ENCODE measurements at places on chromosomes 12 and 14.
A peak's percentile ranks its signal among the peaks of the same experiment; 100 is the strongest.

GRCh38 chr12:62332598-62332997 is 72.4 kb downstream of the USP15 start:
- DNase-seq = no peak

GRCh38 chr12:38385486-38385885 is 68.9 kb downstream of the ALG10B start:
- no peak for DNase-seq

GRCh38 chr14:23883684-23884540 is 69.7 kb upstream of the DHRS4 start:
- DNase-seq = no peak

DNA sequence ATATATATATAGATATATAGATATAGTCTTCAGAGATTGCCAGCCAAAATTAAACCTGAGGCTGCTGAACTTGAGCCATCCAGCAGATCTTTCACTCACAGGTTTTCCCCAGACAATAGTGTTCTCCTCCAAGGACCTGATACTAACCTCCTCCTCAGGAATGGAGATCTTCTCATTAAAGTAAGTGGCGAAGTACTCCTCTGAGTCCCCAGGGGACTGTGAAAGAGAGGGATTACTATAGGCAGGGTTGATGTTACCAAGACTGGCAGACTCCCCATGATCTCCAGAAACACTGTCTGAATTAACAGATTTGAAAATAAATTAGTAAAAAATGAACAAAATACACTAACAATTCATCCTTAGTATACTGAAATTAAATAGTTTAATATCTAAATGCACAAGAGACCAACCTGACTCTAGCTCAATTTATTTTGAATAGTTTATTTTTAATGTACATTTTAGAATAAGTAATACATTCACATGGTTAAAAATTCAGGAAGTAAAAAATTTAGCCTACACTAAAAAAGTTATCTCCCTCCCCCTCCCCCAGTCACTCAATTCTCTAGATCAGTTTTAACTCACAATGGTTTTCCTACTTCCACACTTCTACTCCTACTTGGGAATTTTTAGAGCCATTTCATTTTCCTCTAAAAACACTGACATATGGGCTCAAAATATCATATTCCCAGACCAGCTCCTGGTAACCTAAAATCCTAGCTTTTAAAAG is 17.7 kb downstream of the SLC11A2 start:
- no peak for DNase-seq

- no peak for DNase-seq
Measured at GRCh38 chr12:44509471-44509870, 366.6 kb downstream of the NELL2 start.

- no peak for DNase-seq
Measured at GRCh38 chr14:78164226-78164853, 5.8 kb upstream of the NRXN3 start.

- DNase-seq = no peak
Measured at GRCh38 chr12:19437996-19438395, 1.3 kb upstream of the AEBP2 start.

GRCh38 chr12:14834509-14834908 is 8.8 kb downstream of the ART4 start:
- no peak for DNase-seq

DNA sequence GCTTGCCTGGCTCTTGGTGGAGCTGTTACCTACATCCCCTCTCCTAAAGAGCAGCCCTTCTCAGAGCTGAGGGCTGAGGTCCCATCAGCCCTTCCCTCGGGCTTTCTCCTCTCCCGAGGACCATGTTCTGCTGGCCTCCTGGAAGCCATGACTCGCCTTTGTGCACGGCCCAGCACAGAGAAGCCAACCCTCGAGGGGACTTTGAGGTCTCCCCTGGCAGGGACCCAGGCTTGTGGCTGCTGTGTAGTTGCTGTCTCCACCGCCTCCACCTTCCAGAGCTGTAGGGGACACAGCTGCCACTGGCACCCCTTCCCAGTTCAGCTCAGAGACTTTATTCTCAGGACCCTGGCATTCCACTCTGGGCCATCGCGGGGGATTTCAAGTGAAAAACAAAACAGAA is 22.9 kb upstream of the CCND2 start:
- no peak for DNase-seq

DNA sequence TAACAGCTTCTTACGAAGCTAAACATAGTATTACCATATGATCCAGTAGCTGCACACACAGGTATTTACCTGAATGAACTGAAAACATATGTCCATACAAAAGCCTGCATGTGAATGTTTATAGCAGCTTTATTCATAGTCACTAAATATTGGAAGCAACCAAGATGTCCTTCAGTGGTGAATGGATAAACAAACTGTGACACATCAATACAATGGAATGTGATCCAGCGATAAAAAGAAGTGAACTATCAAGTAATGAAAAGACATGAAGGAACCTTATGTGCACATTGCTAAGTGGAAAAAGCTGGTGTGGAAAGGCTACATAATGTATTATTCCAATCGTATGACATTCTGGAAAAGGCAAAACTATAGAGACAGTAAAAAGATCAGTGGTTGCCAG is 38.1 kb upstream of the JDP2 start:
- no peak for DNase-seq

DNA sequence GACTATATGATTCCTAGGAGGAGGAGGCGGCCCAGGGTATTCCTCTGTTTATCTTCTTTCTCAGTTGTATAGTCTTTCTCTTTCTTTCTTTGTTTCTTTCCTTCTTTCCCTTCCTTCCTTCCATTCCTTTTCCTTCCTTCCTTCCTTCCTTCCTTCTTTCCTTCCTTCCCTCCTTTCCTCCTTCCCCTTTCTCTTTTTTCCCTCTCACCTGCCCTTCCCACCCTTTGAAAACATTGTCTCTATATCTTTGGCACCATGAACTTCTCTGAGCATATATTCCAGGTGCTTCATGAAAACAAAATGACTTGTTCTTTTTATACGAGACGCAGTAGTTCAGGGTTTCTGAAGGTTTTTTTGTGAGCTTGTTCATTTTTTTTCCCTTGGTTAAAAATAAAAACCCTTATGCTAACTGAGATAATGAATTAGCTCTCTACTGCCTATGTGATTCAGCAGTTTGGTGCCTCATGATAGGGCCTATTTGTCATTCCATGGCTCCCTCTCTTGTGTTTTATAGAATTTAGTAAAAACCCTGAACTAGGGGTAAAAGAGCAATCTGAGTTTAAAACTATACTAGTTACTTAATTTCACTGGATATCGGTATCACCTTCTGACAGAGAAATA is 3.2 kb upstream of the TESPA1 start:
- DNase-seq = no peak

DNA sequence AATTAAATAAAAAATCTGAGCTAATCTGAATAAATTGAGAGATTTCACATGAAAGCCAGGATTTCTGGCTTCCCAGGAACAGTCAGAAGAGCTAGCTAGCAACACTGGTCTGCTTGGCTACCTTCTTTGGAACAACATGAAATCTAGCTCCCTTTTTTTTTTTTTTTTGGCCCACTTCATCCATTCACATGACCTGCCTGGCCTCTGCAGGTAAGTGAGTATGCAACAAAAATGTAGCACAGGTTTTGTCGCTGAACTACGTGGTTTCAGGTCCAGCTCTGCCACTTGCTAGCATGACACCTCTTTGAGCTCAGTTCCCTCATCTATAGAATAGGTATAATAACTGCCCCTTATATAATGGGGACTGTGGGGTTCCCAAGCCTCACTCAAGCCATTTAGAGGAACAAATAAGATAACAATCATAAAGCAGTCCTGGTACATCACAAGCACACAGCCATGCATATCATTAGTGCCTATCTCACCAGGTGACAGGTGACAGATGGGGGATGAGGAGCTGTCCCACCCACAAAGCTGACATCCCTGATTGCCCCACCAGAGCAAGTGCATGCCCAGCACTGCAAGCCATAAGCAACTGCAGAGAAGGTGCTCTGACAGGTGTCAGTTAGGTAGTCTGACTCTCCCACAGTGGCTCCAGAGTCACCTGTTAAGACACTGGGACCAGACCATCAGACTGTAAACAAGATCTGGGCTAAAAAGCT is 25.6 kb downstream of the PXN start:
- no peak for DNase-seq

- no peak for DNase-seq
Measured at GRCh38 chr14:74368026-74368425, 19.8 kb downstream of the VRTN start.

DNA sequence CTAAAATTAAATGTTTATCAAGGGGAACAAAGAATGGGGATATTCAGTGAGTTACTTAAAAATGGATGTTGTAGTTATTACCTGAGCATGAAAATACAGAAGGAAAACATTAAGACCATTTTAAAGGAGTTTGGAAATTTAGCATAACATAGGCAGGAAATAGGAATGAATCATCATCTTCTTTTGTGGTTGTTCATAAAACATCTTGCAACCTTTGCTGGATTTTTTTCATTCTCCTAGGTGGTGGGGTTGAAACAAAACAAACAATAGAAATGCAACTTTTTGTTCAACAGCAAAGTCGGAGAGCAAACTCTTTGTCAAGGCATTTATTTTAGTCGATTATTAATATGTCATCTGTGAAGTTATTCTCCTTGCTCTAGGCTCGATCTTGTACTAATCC is 275.1 kb downstream of the IPO8 start:
- no peak for DNase-seq

DNA sequence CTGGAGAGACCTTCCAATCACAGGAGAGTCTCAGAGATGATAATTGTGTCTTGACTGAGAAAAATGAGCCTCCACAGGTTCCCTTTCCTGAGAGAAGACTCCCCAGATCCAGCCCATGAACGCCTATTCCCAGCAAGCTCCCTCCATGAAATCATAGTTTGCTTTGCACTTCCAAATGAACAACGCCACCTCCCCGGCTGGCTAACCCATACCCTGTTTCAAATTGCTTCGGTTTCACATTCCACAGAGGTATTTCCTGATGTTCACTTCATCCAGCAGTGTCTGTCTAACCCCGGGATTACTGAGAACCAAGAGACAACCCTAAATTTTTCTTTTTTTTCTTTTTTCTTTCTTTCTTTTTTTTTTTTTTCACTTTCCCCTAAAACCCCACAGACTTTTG is 124.1 kb upstream of the RFLNA start:
- no peak for DNase-seq

GRCh38 chr14:36773558-36773957 is 111.9 kb downstream of the PAX9 start:
- no peak for DNase-seq

- DNase-seq = no peak
Measured at GRCh38 chr12:19485240-19485639, 45.9 kb downstream of the AEBP2 start.

GRCh38 chr14:100304825-100305323 is 1.4 kb downstream of the SLC25A29 start:
- no peak for DNase-seq

- DNase-seq = peak; percentile 74
Measured at GRCh38 chr12:89245090-89245489, 107.2 kb downstream of the DUSP6 start.

- no peak for DNase-seq
Measured at GRCh38 chr12:39176356-39176755, 266.6 kb downstream of the KIF21A start.

- no peak for DNase-seq
Measured at GRCh38 chr14:67464377-67464776, 24.1 kb downstream of the TMEM229B start.

DNA sequence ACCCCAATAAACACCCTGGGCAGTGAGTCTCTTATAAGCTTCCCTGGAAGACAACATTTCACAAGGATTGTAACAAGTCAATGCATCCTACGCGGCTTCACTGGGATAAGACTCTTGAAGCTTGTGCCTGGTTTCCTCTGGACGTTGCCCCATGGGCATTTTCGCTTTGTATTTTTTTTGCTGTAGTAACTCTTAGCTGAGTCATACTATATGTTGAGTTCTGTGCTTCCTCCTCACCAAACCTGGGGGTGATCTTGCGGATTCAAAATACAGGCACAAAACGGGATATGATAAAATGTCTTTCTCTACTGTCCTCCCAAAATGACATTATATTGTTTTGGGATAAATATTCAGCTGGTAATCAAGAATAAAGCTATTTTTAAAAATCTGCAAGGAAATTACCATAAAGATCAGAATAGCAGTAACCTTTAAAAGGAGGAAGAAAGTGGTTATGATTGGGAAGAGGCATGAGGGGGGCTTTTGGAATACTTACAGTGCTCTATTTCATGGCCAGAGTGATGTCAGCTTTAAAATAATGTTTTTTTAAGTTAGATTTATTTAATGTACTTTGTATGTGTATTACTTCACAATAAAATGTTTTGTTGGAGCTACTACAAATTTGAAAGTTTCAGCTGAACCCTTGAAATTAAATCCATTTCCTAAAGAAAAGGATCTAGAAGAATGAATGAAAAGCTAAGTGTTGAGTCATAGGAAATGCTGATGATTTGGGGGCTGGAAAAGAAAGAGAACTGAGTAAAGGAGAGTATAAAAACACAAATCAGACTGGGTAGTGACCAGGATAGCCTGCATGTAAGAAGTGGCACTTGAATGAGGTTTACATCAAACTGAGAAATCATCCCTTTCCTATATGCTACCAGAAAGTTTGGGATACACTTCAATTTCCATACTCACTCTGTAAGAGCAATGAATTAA is 14.7 kb downstream of the BTBD7 start:
- no peak for DNase-seq

- DNase-seq = no peak
Measured at GRCh38 chr12:4540638-4541037, 1.9 kb downstream of the RAD51AP1 start.

GRCh38 chr14:104425171-104425681 is 154.3 kb upstream of the C14orf180 start:
- no peak for DNase-seq

- no peak for DNase-seq
Measured at GRCh38 chr14:94481468-94482131, 5.6 kb upstream of the SERPINA9 start.

- no peak for DNase-seq
Measured at GRCh38 chr12:123914726-123915333, 57.8 kb downstream of the CCDC92 start.

GRCh38 chr12:15268927-15269552 is 47.8 kb upstream of the RERG start:
- DNase-seq = peak; percentile 56
